Small intestine (tissue), 16 donors: ENCODE measurements at places on chromosomes 16 and 17.

- no peak for DNase-seq
These were observed 21.1 kb downstream of the KCTD19 start for GRCh38 chr16:67305216-67306071.

DNA sequence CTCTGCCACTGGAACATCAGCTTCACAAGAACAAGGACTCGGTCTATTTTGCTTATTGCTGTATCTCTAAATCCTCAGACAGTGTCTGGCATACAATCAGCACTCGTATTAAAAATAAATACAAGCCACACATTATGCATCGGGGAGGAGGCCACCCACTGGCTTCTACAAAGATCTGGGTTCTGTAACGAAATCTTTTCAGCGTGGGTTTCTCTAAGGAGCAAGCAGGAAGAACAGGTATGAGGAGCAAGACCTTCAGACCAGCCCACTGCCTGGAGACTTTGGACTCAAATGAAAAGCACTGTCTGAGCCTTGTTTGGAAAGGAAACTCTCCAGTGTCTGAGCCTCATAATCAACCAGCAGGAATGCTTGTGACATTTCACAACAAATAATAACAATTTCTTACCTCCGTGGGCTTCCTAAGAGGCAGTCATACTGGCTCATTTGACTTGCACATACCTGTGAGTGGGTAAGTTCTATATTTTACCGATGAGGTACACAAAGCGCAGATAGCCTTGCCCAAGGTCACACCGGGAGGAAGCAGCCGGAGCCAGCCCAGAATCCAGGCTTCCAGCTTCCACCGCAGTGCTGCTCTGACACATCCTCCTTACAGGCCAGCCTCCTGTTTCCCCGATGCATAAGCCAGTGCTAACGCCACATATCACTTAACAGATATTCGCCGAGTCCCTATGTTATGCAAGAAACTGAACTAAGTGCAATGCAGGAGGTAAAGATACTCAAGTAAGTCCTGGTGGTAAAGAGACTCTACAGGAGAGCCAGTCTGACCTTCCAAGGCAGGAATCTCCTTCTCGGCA lies 118.6 kb upstream of the TNRC6C start:
- DNase-seq = peak; percentile 87

DNA sequence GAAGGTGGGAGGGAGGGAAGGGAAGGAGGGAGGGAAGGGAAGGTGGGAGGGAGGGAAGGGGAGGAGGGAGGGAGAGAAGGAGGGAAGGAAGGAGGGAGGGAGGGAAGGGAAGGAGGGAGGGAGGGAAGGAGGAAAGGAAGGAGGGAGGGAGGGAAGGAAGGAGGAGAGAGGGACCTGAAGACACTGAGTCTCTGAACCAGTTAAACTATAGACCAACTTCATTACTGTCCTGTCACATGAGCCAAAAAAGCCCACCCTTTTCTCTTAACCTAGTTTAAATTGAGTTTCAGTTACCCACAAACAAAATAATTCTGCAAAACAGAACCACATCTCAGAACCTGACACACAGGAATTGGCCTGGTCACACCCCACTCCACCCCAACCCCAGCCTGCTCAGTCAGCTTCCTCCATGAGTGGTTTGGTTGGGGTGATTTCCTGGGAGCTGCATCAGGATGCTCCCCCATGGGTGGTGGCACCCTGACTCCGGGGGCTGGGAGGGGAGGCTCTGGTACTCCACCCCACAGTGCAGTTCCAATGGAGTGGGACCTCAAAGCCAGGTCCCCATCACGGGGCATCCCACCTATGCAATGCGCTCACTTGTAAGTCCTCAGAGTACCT lies 4.7 kb upstream of the PRR29 start:
- no peak for DNase-seq

GRCh38 chr17:72005332-72006163 lies 115.3 kb upstream of the SOX9 start:
- no peak for DNase-seq

DNA sequence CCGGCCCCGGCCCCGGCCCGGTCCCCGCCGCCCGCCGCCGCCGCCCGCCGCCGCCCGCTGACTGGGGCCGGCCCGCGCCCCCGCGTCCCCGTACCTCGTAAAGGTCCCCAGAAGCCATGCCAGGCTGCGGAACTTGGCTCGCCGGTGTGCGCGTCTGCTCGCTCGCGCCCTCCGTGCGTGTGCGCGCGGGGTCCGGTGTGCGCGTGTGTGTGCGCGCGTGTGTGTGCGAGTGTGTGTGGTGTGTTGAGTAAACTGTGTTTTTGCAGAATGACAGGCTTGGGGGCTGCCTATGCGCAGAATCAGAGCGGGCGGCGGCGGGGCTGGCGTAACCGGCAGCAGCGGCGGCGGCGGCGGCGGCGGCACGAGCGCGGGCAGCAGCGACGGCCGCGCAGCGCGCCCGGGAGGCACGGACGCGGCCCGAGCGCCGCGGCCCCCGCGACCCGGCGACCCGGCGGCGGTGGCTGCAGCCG lies 307 bp downstream of the CDYL2 start:
- peak; percentile 81 for DNase-seq

DNA sequence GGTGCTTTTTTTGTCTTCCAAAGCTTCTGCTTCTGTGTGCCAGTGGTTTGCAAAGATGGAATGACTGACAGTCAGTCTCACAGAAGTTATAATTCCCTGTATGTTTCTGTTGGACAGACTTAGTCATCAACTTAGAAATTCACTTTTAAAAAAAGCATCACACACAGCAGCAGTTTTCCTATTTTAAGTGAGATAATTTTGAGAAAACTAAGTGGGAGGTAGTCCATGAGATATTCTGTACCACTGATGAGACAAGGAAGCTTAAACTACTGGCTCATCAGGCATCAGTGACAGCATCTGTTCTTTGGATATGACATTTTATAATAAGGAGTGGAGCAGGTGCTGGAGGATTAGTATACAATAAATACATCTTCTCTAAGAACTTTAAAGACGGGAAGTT lies 20.0 kb downstream of the CNP start:
- DNase-seq = no peak

- DNase-seq = peak; percentile 36
These were observed 8.1 kb downstream of the C17orf50 start for GRCh38 chr17:35768797-35769196.
